D341Med (cell line): ENCODE measurements at places on chromosomes 2 and 18.

GRCh38 chr18:58862851-58863538 is 1.7 kb upstream of the ZNF532 start:
- DNase-seq = peak; percentile 81

DNA sequence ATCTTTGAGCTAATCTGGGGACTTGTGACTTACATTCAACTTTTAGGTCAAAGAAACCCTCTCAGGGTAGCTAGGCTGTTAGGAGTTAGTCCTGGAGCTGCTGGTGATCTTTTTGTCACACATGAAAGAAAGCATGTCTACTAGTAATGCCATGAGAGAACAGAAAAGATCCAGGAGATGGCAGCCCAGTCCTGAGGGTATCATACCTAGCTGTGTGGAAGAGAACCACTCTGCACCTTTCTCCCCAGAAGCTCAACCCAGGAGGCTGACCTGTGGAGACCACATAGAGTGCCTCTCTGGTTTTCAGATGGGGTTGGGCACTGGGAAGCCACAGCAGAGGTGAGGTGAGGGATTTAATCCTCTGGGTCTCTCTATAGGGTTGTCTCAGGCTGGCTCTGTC is 460.2 kb upstream of the UBE2E3 start:
- no peak for DNase-seq

GRCh38 chr2:164747783-164748433 is 93.7 kb downstream of the COBLL1 start:
- no peak for DNase-seq

DNA sequence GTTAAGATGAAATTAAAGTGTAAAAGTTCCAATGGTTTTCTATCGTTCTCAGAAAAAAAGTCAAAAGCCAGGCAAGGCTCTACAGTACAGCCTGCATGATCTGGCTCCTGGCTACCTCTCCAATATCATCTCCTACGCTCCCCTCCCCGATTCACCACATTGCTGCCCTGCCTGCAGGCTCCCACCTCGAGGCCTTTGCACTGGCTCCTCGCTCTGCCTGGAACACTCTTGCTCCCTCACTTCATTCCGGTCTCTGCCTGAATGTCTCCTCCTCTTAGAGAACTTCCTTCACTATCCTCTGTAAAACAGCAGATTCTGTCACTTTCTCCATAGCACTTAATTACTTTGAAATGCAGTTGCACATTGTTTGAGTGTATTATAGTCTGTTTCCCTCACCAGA is 72.5 kb downstream of the KLF7 start:
- no peak for DNase-seq

DNA sequence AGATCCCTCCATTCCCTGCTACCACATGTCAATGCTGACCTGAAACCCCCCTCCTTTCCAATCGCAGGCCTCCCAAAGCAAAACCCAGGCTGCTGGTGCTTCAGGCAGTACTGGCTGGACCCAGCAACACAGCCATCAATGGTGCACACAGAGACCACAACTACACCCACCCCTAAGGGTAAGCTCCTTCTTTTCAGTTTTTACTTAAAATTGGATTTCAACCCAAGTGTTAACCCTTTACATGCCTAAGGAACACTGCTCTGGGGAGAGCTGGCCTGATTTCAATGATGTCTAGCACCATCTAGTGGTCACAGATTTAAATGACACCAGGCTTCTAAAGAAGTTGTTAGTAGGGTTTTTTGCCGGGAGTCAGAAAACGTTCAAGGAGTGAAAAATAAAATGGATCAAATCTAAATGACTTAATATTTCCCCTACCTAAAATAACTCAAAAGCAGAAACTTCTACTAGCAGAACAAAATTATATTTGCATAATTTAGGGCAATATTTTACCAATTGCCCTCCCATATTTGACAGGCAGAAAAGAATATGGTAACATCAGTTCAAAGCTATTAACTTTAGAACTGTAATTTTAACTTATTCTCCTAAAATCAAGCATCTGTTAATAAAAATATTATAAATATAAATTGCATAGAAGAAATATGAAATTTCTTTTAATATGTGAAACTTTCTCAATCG is 24.6 kb downstream of the FECH start:
- peak; percentile 76 for DNase-seq

DNA sequence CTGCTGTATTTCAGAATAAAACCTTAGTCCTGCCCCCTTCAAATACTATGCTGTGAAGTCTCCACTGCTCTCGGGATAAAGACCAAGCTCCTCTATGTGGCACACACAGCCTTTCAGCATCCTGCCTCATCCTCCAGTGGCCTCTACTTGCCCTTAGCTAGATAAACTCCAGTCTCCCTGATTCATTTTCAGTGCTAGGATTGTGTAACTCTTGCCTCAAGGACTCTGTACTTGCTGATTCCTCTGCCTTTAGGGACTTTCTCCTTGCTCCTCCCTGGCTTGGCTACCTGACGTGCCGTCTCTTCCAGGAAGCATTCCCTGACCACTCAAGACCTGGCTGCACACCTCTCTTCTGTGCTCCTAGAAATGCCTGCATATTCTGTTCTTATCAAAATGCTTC is 416.7 kb downstream of the MTX2 start:
- DNase-seq = no peak

GRCh38 chr2:227577555-227577954 is 21.1 kb upstream of the SCYGR2 start:
- no peak for DNase-seq

GRCh38 chr2:25274868-25275574 is 66.7 kb downstream of the DNMT3A start:
- no peak for DNase-seq

DNA sequence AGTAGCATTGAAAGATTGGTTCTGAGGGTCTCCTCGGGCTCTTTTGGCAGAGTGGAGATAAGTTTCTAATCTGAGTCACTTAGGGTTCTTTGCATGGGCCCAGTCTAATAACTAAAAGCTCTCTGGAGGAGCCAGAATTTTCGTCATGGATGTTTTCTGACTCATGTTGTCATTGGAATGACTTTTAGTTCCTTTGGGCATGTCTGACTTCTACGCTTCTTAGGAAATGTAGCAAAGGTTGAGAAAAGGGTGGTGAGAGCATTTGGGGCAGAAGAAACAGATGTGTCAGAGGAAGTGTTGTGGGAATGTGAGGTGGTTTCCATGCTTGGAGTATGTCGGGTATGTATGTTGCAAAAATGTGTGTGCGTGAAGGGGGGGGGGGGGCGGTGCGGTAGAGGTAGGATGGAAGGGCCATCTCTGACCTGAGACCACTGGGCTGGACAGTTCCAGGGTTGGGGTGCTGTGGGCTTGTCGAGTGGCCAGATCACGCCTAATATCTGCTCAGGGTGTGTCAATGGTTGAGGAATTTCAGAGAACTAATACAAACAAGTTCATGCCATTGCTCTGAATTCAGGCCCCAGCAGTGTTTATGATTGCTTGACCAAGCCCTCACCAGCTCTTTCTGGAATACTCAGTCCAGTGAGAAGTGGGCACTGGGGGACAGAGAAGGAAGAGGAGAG is 26.9 kb downstream of the KLHL29 start:
- DNase-seq = no peak

DNA sequence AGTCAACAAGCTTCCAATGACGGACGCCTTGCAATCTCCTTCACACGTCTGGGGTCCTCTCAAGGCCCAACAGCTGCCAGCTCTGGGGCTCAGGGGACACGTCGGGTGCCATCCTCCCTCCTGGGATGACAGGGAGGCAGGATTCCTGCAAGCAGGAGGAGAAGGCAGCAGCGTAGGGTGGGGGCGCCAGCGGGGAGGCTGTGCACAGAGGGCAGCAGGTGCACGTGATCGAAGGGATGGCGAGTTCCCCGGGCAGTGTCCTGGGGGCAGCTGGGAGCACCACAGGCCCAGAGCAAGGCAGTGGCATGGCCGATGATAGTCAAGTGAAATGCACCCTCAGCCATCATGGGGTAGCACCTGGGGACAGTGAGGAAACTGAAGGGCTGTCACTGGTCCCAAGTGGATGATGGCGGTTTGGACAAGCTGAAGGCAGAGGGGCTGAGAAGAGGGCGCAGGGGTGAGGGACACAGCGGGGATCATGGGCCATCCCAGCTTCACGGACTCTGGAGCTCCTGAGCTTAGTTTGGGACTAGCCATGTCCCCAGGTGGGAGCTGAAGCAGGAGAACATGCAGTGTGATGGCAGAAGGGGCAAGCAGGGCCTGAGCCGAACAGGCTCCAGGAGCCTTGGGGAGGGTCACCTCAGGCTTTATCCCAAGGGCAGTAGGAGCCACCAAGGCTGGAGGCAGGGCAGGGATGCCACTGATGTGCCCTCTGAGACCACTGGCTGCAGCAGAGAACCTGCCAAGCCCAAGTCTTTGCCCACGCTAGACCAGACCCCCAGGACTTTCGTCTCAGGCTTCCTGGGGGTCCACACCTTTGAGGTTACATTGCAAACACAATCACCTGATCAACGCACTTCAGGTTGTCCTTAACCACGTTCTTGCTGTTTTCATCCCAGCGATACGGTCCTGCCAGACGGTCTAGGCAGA is 16.3 kb upstream of the SNED1 start:
- DNase-seq = no peak

DNA sequence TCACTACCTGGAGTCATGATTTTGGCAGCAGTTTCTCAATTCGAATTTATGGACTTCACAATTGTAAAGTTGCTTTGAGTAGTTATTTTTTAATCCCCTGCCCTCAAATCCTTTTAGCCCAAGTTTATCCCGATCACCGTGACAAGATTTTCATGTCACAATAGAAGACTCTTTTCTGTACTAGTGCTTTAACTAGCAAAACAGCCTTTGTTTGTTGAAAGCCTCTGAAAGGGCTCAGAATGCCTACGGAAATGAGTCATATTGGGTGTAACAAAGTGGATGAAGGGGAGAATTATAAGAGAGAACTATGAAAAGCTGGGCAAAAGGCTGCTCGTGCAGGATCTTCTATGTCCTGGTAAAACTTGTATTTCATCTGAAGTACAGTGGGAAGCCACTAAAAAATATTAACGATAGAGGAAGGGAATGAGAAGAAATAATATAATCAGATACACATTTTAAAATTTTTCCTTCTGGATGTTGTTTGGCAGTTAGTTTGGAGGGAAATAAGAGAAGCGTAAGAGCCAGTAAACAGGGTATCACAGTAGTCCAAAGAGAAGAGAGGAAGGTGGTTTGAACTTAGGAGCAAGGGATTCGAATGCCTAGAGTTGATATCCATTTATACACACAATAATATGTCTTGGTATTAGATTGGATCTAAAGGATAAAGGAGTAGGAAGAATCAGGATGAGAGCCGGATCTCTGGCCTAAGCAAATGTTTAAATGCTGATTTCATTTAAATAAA is 114.9 kb downstream of the GALNT13 start:
- no peak for DNase-seq

DNA sequence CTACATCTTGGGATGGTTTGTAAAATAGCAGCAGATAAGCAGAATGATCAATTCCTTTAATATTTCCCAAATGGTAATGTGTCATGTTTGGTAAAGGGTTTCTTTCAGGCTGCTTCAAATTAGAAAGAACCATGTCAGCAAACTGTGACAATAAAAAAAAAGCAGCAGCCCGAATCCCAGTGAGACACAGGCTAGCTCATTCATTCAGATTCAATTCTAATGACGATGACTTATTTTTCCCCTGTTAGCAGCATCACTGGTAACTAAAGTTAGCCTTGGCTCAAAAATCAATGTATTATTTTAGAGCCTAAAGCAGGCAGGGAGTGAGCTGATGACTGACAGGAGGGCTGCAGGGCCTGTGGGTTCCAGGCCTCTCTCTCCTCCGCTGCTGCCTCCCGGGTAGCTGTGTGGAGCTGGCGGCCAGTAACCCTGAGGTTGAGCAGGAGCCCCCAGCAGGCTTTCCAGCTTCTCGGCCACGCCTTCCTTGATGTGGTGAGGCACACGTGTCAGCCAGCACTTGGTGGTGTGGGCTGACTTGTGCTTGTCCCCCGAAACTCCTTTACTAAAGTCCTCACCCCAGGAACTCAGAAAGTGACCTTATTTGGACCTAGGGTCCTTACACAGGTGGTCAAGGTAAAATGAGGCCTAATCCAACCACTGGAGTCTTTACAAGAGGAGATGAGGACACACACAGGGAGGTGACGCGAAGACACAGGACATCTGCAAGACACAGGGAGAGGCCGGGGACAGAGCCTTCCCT is 120.5 kb upstream of the HS6ST1 start:
- peak; percentile 10 for DNase-seq

DNA sequence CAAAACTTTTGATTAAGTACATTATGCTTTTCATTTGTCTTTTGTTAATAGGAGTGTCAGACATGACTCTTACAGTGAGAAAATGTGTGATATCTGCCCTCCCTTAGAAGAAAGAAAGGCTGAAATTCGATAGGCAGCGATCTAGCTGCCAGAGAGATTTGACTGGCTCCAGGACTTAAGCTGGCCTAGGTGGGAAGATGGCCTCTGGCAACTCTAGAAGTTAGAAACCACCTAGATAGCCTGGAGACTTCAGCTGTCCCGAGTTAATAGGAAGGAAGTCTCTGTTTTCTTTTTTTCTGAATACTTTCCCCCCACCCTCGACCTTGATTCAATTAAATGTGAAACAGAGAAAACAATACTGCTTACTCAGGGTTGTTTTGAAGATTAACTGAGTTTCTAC is 1194.7 kb upstream of the CRIM1 start:
- no peak for DNase-seq

- DNase-seq = no peak
These were observed 4.7 kb downstream of the LONRF2 start for GRCh38 chr2:100317634-100318033.

GRCh38 chr18:9803698-9804516 is 81.9 kb upstream of the TXNDC2 start:
- DNase-seq = no peak

GRCh38 chr2:235002198-235003095 is 50.6 kb downstream of the SH3BP4 start:
- DNase-seq = no peak

DNA sequence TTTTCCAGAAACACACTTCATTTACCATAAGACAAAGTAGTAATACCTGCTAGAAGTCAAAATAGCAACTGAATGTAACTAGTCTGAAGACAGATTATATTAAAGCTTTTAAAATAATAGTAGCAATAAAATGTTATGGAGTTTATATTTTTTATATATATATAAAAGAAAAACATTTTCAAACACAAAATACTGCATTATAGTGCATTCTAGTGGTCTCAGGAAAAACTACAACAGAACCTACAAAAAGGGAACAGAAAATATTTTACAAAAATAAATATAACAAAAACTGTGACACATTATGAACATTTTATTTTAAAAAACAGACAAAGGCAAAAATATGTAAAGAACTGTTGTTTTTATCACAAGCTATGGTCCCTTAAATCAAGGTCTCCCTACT is 48.0 kb downstream of the STRN start:
- no peak for DNase-seq

- DNase-seq = no peak
These were observed 2.1 kb upstream of the MOCOS start for GRCh38 chr18:36185157-36185556.

GRCh38 chr2:107028661-107029060 is 142.7 kb upstream of the ST6GAL2 start:
- DNase-seq = no peak

DNA sequence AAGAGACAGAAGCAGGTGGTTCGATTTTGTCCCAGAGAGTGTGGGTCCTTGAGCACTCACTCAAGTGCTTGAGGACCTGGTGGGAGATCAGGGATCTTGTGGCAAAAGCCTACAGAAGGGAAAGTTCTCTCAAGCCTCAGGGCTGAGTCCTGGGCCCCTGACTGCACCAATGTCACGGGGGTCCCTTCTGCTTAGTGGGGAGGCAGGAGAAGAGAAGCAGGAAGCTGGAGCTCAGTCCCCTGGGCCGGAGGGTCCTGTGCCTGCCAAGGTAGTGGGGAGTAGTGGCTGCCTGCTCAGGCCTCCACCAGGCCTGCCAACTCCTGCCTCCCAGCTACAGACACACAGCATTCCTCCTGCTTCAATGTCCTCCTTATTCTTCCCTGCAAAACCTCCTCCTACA is 11.7 kb downstream of the CAPN14 start:
- DNase-seq = no peak

- no peak for DNase-seq
These were observed 124.8 kb downstream of the COL6A3 start for GRCh38 chr2:237289139-237289538.
